Skeletal muscle tissue (tissue), 5 donors: ENCODE measurements at places on chromosomes 5 and 9. TPM values are rescaled to one million over a fixed set of nuclear protein-coding genes. Genes with fewer than 3 reads are reported as not detected.

Gene PCDHGB6
- total RNA-seq = 5.2 TPM

Gene SLC38A9
- total RNA-seq = 52.7 TPM

Gene MYORG
- 4.2 TPM for total RNA-seq

Gene GGTA1
- total RNA-seq = 6.3 TPM

Gene OCLN
- 0.52 TPM for total RNA-seq

Gene RALGDS
- total RNA-seq = 26.1 TPM

Gene PPP2R2B
- total RNA-seq = 4.7 TPM

Gene GRXCR2
- not detected for total RNA-seq

Gene PHF19
- total RNA-seq = 14.1 TPM

Gene C5orf34
- total RNA-seq = 3.7 TPM

Gene SUSD3
- 2.6 TPM for total RNA-seq

Gene RMRP
- total RNA-seq = 118,473 TPM

Gene TMEFF1
- total RNA-seq = not detected

Gene ENDOG
- 19.3 TPM for total RNA-seq

Gene CDC25C
- total RNA-seq = 3.7 TPM

Gene CYSTM1
- total RNA-seq = 3.1 TPM

Gene KCTD16
- under 0.01 TPM for total RNA-seq

Gene BHMT2
- total RNA-seq = 1.0 TPM

Gene FRMPD1
- 6.3 TPM for total RNA-seq

Gene GADD45G
- total RNA-seq = 2.1 TPM

Gene LAMC3
- total RNA-seq = 0.52 TPM

Gene SGTB
- 4.2 TPM for total RNA-seq

Gene RNF20
- 24.5 TPM for total RNA-seq

Gene HSD17B3
- 1.0 TPM for total RNA-seq

Gene STING1
- total RNA-seq = 14.6 TPM

Gene ACSL6
- 3.1 TPM for total RNA-seq

Gene F2RL1
- 0.52 TPM for total RNA-seq

Gene ADGRD2
- total RNA-seq = not detected

Gene GPX8
- total RNA-seq = 23.5 TPM

Gene UNC13B
- total RNA-seq = 16.2 TPM

Gene C5orf22
- 13.0 TPM for total RNA-seq

Gene PCDHGA11
- total RNA-seq = 6.8 TPM

Gene SPEF2
- 3.7 TPM for total RNA-seq

Gene KIF4B
- under 0.01 TPM for total RNA-seq

Gene TDRD7
- 5.2 TPM for total RNA-seq

Gene ZNF483
- total RNA-seq = 8.9 TPM

Gene NUDT2
- 32.9 TPM for total RNA-seq

Gene DCAF12
- total RNA-seq = 36.5 TPM

Gene BTNL8
- not detected for total RNA-seq

Gene PFN3
- total RNA-seq = not detected

Gene ELAVL2
- total RNA-seq = 3.1 TPM

Gene OR13J1
- total RNA-seq = not detected

Gene C5
- 9.9 TPM for total RNA-seq

Gene LRRC14B
- total RNA-seq = 19.3 TPM

Gene LHX3
- not detected for total RNA-seq

Gene NREP
- total RNA-seq = 179 TPM

Gene CFAP77
- total RNA-seq = not detected

Gene NR4A3
- total RNA-seq = 2.1 TPM

Gene DIRAS2
- 0.52 TPM for total RNA-seq

Gene GPRIN1
- 0.52 TPM for total RNA-seq

Gene ACTBL2
- total RNA-seq = not detected

Gene MXD3
- 5.7 TPM for total RNA-seq

Gene SDHA
- 98.6 TPM for total RNA-seq

Gene RBM22
- total RNA-seq = 18.8 TPM

Gene THG1L
- total RNA-seq = 31.3 TPM

Gene PKD2L2
- total RNA-seq = 2.6 TPM

Gene GNA14
- total RNA-seq = 3.7 TPM

Gene IRX1
- 2.1 TPM for total RNA-seq

Gene C6
- total RNA-seq = not detected
